ENCODE measurements at places on chromosomes 3 and 15. TPM values are rescaled to one million over a fixed set of nuclear protein-coding genes. Genes with fewer than 3 reads are reported as not detected.

TPRG1 gene
- total RNA-seq, result 0.16 TPM

CIB2 gene
- 8.0 TPM for total RNA-seq

FANCD2OS gene
- total RNA-seq, result not detected

ILDR1 gene
- total RNA-seq, result not detected

ITGA11 gene
- 41.0 TPM for total RNA-seq

ARHGAP31 gene
- 5.0 TPM for total RNA-seq

AP3S2 gene
- 185 TPM for total RNA-seq

ARPP19 gene
- 105 TPM for total RNA-seq

GTPBP8 gene
- 52.1 TPM for total RNA-seq

C3orf85 gene
- not detected for total RNA-seq

FURIN gene
- 14.7 TPM for total RNA-seq

RIOX2 gene
- 72.3 TPM for total RNA-seq

STAB1 gene
- not detected for total RNA-seq
